ENCODE measurements at places on chromosomes 4 and X.

GRCh38 chr4:76784237-76784636, 113.7 kb downstream of the SOWAHB start:
- DNase-seq, result no peak

- DNase-seq, result no peak
Observed at GRCh38 chr4:167052631-167053091, 181.6 kb downstream of the SPOCK3 start.

- DNase-seq, result no peak
Observed at GRCh38 chr4:14269824-14270223, 642.3 kb upstream of the BOD1L1 start.

- DNase-seq, result peak; percentile 40
Observed at GRCh38 chrX:74009041-74009440, 294.9 kb upstream of the ZCCHC13 start.

DNA sequence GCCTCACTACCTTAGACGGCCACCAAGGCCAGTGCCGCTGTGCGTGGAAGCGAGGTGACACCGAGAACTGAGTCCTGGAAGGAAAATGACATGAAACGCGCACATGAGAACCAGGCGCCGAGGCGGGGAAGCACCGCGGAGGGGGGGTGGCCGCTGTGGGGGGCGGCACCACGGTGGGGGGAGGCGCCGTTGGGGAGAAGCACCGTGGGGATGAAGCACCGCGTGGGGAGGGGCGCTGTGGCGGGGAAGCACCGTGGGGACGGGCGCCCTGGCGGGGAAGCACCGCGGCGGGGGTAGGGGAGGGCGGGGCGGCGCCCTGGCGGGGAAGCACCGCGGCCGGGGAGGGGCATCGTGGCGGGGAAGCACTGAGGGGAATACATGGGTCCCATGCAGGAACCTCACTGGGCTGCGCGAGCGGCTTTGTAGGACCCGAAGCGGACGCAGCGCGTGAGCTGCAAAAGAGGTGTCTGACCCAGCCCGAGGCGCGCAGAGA, 28.0 kb downstream of the PPP2R3B start:
- DNase-seq, result no peak

DNA sequence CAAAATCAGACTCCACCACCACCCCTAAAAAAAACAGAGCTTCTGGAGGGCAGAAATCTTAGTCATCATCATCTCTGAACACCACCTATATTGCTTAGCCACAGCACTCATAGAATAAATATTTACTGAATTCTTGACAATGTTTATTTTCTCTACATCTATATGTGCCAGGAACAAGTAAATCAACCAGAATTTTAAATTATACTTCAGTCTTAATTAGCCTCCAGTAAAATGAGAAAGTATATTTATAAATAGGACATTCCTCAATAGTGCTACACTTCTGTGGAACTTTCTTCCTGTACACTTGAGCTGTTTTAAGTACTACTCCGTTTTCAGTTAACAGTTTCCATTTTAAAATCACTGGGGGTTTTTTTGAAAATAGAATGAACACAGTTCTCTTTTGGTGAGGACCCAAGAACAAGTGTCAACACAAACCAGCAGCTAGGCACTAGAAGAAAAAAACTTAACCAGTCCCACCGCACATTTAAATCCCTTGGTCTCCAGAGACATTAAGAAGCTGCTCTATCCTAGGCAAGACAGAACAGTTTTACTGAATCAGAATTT, 25.5 kb downstream of the SMIM14 start:
- DNase-seq, result peak; percentile 68

DNA sequence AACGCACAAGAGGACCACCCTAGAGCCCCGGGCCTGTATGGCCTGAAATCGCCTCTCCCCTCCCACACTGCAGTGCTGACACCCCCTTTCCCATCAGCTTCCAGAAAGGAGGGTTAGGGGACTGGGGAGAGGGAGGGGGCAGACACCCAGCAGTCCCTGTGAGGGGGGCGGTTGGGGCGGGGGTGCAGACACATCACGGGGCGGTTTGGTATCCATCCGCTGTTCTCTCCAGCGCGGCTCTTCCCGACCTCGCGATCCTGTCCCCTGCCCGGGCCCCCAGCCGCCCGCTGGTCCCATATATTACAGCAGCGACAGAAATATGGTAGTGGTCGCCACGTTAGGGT, 404 bp upstream of the GPRASP2 start:
- DNase-seq, result no peak

DNA sequence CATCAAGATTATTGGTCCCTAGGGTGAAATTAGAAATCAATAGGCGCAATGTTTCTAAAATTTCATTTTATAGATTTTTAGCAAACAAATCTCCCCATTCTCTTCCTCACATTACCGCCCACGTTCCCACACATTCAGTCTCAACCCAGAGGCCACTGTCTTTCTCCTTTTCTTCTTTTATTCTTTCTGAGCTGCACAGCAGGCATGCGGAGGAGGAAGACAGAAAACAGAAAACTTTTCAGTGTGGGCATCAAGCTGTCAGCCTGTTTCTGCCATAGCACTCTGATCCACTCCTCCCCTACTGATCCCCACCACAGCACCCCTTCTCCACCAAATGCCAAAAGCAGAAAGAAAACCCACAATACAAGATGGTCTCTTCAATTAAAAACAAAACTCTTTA, 94.8 kb upstream of the ADAMTS3 start:
- no peak for DNase-seq

DNA sequence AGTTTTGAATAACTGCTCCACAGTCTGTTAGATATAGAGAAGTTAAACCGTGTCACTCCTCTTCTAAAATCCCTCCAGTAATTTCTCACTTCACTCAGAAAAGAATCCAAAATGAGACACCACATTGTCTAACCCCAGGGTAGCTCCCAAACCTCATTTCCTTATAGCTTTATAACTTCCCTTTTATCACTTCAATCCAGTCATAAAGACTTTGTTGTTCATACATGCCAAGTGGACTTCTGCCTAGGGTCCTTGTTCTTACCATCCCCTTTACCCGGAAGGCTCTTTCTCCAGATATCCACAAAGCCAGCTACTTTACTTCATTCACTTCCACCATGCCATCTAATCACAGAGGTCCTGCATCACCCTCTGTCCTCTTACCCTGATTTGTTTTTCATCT, 156.2 kb downstream of the GABRB1 start:
- DNase-seq, result no peak

DNA sequence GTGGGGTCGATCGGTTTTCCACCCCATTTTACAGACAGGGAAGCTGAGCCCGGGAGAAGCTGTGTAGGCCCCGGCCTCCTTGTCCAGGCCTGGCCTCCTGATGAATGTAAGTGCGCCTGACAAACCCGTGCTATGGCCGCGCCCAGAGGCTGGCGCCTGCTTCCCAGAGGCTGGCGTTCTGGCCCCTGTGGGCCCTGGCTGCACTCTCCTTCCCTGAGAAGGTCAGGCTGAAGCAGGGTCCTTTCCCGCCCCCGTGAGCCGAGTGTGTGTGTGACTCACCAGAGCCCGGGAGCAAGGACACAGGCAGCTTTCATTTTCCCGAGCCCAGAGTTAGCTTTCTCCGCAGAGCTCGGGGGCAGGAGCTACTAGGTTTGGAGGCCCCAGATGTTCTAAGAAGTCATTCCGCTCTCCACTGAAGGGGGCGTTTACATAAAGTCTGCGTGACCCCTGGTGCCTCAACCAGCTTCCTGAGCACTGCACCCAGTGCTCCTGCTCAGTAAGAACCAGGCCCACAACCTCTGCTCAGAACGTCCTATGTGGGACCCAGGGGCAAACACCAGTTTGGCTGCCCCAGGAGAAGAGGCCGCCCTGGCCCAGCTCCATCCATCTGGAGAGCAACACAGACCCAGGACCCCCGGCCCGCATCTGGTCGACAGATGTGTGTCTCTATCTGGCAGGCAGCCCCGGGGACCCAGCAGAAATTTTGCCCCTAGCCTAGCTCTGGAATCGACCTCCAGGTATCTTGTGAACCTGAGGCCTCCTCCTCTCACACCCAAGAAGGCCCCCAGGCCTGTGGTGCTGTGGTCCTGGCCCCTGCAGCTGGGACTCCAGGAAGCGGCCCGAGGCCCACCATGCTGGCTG, 13.6 kb downstream of the UVSSA start:
- DNase-seq, result peak; percentile 73

DNA sequence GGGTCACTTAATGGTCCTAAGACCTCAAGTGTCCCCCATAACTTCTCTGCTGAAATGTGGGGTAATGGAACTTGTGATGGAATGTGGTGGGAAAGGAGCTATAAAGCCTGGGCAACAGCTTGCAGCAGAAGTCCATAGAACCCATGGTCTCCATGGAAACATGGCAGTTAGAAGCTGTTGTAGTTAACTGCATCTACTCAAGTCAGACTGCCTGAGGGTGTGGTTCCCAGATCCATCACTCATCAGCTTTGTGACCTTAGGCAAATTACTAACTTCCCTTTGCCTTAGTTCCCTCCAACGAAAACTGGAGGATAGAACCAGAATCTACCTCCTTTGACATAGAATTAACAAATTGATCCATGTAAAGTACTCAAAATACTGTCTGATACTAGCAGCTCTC, 113.0 kb downstream of the SPATA18 start:
- DNase-seq, result no peak

GRCh38 chr4:150056569-150056968, 21.7 kb upstream of the DCLK2 start:
- peak; percentile 85 for DNase-seq

- DNase-seq, result no peak
Observed at GRCh38 chr4:92215476-92215875, 88.3 kb upstream of the GRID2 start.

- DNase-seq, result no peak
Observed at GRCh38 chr4:84001876-84002569, 466.1 kb downstream of the GPAT3 start.

- no peak for DNase-seq
Observed at GRCh38 chr4:148445071-148445859, 3.1 kb upstream of the NR3C2 start.

DNA sequence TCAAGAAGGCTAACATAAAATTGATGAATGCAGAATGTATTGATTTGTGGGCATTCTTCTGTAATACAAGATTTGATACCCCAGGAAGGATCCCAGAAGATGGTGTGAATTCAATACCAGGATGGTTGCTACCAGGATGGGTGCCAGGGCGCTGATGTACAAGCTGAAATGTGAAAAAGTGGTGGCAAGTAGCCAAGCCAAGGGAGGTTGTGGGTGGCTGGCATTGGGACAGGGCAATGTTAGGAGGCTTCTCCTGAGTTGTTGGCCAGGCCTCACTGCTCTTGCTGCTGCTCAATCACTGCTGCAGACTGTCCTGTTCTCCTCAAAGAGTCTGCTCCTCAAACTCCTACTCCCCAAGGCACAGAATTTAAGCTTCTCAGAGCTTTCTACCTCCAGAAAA, 77.1 kb downstream of the RBM46 start:
- DNase-seq, result no peak

- DNase-seq, result no peak
Observed at GRCh38 chr4:62881210-62881609, 1528.0 kb downstream of the TECRL start.

- no peak for DNase-seq
Observed at GRCh38 chrX:41150043-41150442, 64.8 kb downstream of the USP9X start.

DNA sequence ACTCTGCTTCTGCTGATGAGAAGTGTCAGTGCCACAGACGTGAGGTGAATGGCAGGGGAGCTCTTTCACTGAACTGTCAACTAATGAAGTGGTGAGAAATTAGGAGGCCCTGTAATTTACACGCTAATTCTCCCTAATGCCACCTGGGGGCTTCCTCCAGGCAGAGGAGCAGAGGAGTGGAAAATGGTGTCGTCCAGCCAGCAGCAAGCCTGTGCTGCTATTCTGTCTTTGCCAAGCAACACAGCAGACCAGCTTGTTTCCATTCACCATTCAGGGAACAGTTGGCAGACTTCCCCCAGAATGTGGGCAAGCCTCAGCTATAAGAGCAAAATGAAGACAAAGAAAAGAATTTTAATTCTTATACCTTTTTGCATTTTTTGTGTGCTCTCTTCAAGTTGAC, 245.2 kb upstream of the TET2 start:
- DNase-seq, result no peak

- DNase-seq, result no peak
Observed at GRCh38 chrX:53430231-53430630, 3.9 kb downstream of the HSD17B10 start.

GRCh38 chr4:5144384-5144783, 93.1 kb downstream of the STK32B start:
- no peak for DNase-seq

DNA sequence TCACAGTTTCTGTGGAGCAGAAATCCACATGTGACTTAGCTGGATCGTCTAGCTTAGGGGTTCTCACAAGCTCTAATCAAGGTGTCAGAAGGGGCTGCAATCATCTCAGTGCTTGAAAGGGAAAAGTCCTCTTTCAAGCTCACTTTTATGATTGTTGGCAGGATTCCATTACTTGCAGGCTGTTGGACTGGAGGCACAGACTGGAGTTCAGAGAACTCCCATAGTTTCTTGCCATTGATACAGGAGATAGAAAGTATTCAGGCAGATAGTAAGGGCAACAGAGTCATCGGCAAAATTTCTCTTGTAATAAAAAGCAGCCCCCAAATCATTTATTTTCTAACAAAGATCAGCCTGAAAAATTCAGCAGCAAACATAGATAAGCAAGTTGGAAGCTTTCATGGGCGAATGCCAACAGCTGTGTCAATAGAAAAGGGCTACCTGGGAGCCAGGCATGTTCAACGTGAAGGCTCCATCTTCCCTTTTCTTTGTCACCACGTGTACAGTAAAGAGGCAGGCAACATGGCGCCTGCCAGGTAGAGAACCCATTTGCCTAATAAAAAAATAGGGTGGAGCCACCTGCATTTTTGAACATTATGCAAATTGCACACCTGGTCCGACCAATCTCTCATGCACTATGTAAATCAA, 64.4 kb downstream of the CXCL13 start:
- no peak for DNase-seq

DNA sequence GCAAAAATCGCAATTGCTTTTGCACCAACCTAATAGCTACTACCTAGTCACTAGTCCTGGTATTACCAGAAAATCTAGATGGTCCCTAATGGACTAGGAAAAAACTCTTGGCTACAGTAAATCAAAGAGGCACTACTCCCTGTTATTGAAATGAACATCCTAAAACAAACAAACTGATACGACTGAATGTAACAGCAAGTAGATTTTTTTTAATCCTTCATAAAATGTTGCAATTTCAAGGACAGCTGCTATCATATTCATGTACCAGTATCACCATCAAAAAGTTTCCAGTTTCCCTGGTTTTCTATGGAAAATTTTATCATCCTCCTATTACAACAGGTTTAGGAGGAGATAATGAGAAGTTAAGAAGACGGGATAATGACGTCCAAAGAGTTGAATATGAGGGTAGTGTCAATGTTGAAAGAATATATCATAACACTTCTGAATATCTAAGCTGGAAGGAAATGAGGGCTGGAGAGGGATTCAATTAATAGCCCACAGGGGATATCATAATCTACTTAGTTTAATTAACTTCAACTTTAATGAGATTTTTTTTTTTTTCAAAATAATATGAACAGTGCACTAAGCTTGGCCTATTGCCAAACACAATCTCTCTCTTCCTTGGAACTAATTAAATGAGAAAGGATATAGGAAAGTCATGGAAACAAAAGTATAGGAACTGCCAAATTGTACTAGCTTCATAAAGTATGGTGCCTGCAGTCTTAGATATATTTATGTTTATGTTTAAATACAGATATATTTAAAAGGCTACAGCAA, 94.8 kb upstream of the SMIM10 start:
- DNase-seq, result no peak

Data from mesenchymal stem cell (in vitro differentiated cells and primary cell).